ENCODE measurements at places on chromosomes 3 and 15. TPM values are rescaled to one million over a fixed set of nuclear protein-coding genes. Genes with fewer than 3 reads are reported as not detected.

DNA sequence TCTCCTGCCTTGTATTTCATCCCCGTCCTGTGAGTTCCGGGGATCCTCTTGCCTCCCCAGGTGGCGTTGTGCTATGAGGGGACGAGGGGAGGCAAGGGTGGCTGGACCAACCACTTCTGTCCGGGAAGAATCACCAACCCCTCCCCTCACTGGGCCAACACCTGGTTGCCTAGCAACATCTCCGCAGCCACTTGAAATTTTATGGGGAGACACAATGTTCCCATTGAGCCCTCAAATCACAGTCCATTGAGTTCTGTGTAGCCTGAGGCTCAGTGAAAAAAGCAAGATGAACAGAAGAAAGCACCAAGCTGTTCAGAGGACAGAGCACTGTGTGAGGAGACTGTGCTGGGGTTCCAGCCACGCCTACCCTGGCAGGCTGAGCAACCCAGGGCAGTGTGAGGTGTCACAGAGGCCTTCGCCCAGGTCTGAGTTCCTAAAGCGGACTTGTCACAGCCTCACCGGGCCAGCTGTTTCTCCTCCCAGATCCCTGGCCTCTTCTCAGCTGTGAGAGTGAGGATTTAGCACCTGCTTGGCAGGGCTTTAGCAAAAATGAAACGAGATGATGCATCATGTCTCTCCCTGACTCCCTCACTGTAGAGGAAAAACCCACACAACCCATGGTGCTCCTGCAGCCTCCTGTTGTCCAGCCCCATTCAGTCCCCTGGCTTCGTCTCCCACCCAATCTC lies 76.8 kb downstream of the ATP2B2 start:
- no peak for DNase-seq

- DNase-seq: no peak
These were observed 26.8 kb downstream of the NFKBIZ start for GRCh38 chr3:101876142-101876541.

- no peak for DNase-seq
These were observed 448.6 kb upstream of the RASGRP1 start for GRCh38 chr15:39013262-39013661.

DNA sequence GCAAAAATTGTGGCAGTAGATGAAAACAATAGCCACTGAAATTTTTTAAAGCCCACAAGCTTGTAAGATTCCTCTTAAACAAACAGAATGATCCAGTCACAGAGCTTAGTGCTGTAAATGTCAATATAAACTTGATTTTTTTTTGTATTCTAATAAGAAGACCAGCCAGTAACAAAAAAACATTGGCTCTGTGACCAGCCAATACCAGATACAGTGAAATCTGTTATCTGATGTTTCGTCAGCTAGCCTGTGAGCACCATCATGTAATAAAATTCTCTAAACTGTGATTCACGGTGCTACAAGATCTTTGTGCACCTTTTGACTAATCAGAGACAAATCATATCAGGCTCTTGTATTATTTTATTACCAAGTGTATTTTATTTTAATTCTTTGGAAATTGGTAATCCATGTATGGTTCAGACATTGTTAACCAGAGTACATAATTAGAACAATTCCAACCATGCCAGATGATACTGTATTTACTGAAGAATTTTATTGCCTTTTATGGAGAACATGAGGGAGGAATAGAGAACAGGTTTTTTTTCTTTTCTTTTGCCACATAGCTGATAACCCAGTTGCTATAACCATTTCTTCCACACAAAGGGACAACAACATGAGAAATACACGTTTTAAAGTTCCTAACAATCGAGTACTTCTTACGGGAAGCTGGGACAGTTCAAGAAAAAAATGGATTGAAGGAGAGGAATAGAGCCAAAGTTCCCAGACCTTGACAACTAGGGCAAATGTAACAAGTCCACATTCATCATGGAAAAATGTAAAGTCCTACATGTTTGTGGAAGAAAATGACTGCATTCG lies 71.9 kb downstream of the FILIP1L start:
- no peak for DNase-seq

DNA sequence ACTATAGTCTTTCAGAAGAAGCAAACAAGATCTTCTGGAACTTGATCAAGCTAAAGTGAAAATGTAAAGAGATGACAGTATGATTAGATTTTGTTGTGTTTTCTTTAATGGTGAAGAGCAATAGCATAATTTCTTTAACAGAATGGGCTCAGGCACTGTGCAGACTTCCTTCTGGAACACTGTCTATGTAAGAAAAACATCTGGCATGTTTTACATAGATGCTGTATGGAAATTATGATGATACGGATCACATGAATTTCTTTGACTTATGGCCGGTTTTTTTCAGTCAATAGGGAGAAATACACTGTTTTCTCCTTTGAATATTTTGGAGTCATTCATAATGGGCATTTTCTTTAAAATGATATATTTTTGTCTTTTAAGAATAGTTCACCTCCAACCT lies 42.6 kb downstream of the PHLDB2 start:
- DNase-seq: no peak

DNA sequence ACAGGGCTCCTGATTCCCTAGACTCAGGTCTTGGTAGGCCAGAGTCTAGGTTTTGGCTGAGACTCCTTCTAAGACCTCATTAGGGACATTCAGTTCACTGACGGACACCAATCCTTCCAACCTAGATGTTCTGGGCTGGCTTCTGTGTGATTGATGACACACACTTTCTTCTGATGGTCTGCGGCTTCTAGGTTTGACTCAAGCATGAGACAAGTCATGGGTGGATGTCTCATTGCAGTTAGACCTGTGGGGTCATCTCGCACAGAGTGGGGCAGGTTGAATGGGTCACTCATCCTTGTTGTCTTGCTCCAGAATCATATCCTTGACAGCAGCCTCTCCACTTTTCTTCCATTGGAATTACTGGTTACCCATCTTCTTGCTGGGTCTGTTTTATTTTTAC lies 35.8 kb downstream of the ARNT2 start:
- DNase-seq: no peak

- DNase-seq: no peak
These were observed 115.3 kb downstream of the POLR2M start for GRCh38 chr15:57821826-57822225.

GRCh38 chr3:75193797-75194196 lies 470.3 kb upstream of the FRG2C start:
- DNase-seq: no peak

- DNase-seq: no peak
These were observed 13.2 kb downstream of the ISG20 start for GRCh38 chr15:88651971-88652370.

DNA sequence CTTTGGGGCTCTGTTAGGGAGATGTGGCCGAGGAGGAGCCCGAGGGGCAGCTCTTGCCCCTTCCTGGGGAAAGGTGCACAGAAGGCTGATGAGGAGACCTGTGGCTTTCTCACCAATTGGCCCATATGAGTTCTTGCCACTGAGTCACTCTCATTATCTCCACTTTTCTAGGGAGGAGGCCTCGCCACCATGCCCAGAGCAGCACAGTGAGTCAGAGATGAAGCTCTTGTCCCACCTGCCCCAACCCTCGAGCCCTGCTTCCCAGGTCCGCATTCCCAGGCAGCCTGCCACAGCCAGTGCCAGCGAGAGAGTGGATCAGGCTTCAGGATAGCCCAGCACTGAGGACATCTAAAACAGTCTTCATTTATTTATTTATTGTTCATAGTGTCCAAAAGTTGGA lies 53.5 kb downstream of the AMOTL2 start:
- no peak for DNase-seq

DNA sequence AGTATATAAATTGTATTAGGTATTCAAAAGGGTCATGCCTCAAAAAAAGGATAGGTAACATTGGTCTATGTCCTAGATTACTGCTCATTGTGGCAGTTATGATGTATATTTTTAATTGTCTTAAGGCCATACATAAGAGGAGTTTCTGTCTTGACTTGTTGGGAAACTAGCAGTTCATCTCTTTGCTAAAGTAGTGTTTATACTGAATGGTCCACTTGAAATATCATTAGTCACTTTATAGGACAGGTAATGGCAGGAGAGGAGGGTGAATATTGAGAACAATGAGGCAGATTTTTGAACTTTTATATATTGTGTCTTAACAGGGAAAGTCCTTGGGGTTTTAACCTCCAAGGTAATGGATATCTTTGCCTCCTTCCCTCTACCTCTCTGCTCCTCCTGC lies 58.4 kb downstream of the TP63 start:
- no peak for DNase-seq

GRCh38 chr3:42605546-42606173 lies 5.2 kb downstream of the NKTR start:
- no peak for DNase-seq

- DNase-seq: no peak
These were observed 57.6 kb upstream of the ATP11B start for GRCh38 chr3:182735672-182736071.

DNA sequence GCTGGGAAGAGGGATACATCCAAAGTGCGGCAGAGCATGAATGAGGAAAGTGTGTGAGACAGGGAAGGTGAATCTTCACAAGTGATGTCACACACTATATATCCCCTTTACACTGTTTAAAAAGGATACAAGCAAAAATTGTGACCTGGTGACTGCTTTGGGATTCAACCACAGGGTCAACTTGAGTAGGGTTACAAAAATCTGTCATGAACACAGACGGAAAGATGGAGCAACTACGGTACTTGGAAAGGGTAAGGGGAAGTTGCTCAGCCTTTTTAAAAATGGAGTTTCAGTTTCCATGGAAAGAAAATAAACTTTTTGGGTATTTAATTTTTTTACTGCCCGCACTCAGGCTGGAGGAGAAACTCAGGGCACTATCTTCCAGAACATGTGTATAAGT lies 60.3 kb downstream of the B3GNT5 start:
- no peak for DNase-seq

- no peak for DNase-seq
These were observed 37.1 kb downstream of the MAP3K13 start for GRCh38 chr3:185399737-185400667.

- no peak for DNase-seq
These were observed 266.1 kb downstream of the ADAMTSL3 start for GRCh38 chr15:83919978-83920510.

GRCh38 chr3:171976526-171976925 lies 62.9 kb upstream of the FNDC3B start:
- DNase-seq: no peak

DNA sequence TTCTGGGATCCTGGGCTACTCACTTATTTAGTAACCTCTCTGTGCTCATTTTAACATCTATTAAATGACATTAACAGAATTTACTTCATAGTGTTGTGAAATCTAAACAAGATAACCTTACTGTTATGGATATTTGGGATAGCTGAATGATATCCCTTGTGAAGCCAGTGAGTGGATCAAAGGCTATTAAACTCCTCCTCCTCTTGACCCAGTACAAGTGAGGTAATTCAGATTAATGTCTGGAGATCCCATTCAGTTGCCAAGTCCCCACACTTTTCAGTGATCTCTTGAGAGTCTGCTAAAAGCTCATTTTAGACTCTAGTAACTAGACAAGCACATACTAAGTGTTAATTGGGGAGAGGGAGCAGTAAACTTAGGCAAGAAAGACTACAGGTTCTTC lies 2.5 kb upstream of the ANKRD28 start:
- no peak for DNase-seq

- DNase-seq: peak; percentile 51
These were observed 14.8 kb downstream of the LOXL1 start for GRCh38 chr15:73941044-73941443.

The SCAMP5 gene
- 6.9 TPM for total RNA-seq

The TMA7 gene
- 219 TPM for total RNA-seq

The RETNLB gene
- not detected for total RNA-seq

The NR1I2 gene
- total RNA-seq: not detected

The RHCG gene
- total RNA-seq: 0.24 TPM

The RARB gene
- total RNA-seq: 17.0 TPM

The CPLX3 gene
- 16.1 TPM for total RNA-seq

The DUOXA1 gene
- total RNA-seq: 0.72 TPM

The DNASE1L3 gene
- total RNA-seq: 4.0 TPM

The ZNF619 gene
- 6.3 TPM for total RNA-seq

The TLR9 gene
- 0.24 TPM for total RNA-seq

All from right cardiac atrium (tissue), 5 donors.